ENCODE measurements at places on chromosomes 11 and 22.

DNA sequence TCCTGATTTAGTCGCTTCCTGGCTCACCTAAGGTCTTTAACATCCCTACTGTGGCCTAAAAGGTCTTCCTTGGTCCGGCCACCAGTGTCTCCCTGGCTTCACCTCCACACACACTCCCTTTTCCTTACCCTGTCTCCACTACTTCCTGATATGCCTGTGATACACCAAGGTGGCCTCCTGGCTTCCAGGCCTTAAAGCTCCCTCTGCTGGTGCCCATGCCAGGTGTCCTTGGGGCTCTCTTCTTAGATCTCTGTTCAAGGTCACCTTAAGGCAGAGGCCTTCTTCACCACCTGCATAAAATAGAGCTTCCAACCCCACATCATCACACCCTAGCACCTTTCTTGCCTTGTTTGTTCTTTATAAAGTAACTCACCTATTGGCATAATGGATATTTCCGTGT is 787.7 kb downstream of the NTM start:
- DNase-seq: no peak

DNA sequence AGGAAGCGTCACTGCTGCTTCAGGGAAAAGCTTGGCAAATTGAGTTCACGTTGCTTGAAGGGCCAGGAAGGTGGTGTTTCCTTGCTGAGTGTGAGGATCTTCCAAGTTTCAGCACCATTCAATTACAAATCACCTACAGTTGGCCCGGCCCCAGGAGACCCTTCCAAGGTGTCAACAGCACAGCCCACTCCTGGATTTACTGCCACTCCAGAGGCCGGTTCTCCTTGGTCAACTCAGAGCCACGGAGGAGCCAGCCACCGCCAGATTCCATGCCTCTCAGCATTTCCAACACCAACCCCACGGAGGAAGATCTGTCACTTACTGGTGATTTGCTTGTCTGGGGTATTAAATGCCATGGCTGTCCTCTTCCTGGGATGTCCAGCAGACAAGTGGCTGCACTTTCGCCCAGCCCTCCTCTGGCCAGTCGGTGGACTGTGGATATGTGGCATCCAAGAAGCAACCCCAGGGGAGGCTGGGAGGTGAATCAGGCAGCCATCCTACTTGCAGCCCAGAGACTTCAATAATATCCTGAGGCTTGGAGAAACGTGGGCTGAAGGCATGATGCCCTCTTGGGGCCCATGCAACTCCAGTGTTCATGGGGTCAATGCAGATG is 74.1 kb upstream of the SHANK2 start:
- DNase-seq: no peak

- DNase-seq: no peak
These were observed 197.9 kb downstream of the BRD1 start for GRCh38 chr22:49629586-49630447.

GRCh38 chr11:68867066-68867465 is 25.4 kb upstream of the CPT1A start:
- no peak for DNase-seq

GRCh38 chr22:41781507-41781906 is 19.0 kb upstream of the CCDC134 start:
- DNase-seq: no peak

DNA sequence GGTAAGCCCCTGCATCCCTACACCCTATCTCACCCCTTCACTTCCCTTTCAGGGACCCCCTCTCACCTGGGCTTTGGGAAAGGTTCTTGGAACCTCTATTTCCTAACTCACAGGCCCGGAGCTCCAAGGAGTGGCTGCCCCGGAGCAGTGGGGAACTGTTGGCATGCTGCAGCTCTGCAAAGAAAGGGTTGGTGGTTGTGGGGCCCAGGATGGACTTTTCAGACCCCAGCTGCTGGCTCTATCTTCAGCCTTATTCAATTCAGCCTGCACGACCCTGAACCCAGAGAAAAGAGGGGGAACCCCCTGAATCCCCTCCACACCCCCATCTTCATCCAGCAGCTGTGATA is 10.0 kb downstream of the ROBO4 start:
- no peak for DNase-seq

DNA sequence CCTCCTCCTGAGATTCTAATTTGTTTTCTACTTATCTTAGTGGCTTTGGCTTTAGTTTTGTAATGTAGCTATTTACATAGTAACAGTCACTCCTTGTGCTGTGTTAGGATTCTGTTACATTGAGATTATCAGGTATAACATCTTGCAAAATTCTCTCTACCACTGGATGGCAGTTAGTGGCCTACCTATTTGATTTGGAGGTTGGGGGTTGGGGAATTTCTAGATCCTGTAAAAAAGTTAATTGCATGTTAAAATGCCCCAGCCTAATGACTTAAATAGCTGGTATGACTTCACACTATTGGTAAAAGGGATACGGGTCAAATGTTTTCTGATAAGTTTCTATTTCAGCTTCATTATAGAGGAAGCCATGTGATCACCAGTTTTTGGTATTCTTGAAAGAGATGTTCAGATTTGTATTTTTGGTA is 2.8 kb downstream of the GRK3 start:
- no peak for DNase-seq

- DNase-seq: peak; percentile 25
These were observed at the start of the genes NLRP14 and ZNF214 for GRCh38 chr11:7020183-7020917. NLRP14 (plus strand) TSS chr11:7020479; CDS start chr11:7038587, 18,108 bp downstream. ZNF214 (minus strand) TSS chr11:7020346; CDS start chr11:7002835, 17,511 bp downstream.

DNA sequence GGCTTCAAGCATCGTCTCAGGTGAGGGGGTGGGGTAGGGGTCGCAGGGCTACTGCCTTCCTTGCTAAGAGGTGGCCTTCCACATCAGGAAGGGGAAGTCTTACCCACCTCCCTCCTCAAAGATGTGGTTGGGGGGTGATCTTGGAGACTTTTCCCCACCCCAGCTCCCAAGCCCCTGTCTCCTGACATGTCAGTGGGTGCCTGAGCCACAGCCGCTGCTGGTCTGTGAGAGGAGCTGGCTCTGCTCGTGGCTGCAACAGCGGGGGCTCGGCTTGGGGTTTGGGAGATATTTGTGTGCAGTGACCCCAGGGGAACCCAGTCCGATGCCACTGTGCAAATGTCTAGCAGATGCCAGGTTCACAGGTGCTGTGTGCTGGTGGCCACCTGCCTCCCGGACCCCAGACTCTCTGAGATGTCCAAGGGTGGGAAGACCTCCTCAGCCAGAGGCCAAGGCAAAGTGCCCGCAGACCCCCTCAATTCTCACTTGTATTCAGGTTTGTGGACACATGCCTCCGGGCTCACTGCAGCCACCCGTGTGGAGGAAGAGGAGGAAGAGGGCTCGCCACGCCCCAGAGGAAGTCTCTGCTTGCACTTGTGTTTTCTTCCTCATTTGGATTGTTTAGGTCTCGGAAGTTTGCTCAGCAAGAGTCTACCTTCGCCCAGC is 1.9 kb downstream of the KCNQ1 start:
- DNase-seq: peak; percentile 54

All from CD14-positive monocyte (primary cell).